K562 (cell line): ENCODE measurements at places on chromosomes 7 and 10. TPM values are rescaled to one million over a fixed set of nuclear protein-coding genes. Genes with fewer than 3 reads are reported as not detected.

Gene CFAP70
- polyA plus RNA-seq, result 1.1 and 1.3 TPM in 2 replicates

Gene RBP3
- polyA plus RNA-seq, result not detected in 2 replicates

- H3K27me3 ChIP-seq, result no peaks in the 10 kb centered on the region
- H3K36me3 ChIP-seq, result no peaks in the 10 kb centered on the region
- H3K4me3 ChIP-seq, result no peak overlapping the region
- H3K27ac ChIP-seq, result no peak overlapping the region
Observed at GRCh38 chr10:21327289-21327993, 198.0 kb downstream of the SKIDA1 start.

Gene CRYGN
- not detected in 2 replicates for polyA plus RNA-seq

- no peaks in the 10 kb centered on the region for H3K27me3 ChIP-seq
- no peak overlapping the region for H3K4me3 ChIP-seq
- no peaks in the 10 kb centered on the region for H3K36me3 ChIP-seq
- no peak for DNase-seq
Observed at GRCh38 chr10:114071178-114071577, 27.5 kb downstream of the ADRB1 start.

DNA sequence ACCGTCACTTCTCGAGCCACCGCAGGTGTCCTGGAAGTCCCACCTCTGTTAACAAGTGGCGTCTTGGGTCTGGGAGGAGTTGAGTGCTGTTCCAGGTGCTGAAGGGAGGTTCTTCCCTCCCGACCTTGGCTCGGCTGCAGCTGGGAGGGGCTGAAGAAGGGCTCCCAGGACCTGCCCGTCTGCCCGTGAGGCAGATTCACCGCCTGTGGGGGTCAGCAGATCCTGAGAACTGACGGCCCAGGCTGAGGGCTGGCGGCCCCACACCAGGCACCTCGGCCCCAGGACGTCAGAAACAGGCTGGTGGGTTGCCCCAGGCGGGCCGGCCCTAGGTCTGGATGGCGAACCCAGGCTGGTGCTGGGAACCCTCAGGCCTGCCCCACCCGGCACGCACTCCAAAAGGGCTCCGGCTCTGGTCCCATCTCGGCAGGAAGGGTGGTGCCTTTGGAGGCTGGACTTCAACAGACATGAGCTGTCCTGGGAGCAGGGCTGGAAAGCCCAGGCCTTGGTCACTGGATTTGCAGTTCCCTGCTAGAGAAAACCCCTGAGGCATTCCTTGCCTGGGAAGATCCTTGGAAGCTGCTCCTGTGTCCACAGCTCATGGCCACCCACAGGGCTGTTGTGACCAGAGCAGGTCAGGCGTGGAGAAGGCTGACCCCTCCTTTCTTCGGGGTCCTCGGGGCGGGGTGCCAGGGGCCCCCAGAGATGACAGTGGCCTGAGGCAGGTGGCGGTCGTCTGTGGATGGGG, 42.6 kb upstream of the CFAP46 start:
- H3K27ac ChIP-seq, result no peak overlapping the region
- H3K36me3 ChIP-seq, result no peaks in the 10 kb centered on the region
- no peak overlapping the region for H3K4me3 ChIP-seq
- no peak for DNase-seq

GRCh38 chr10:73922007-73922863, 11.3 kb downstream of the PLAU start:
- H3K27me3 ChIP-seq, result no peaks in the 10 kb centered on the region
- no peak overlapping the region for H3K4me3 ChIP-seq
- no peak for DNase-seq
- H3K27ac ChIP-seq, result no peak overlapping the region
- H3K36me3 ChIP-seq, result no peaks in the 10 kb centered on the region
- peaks cover 19% of the 10 kb centered on the region for H3K4me1 ChIP-seq

Gene CYP26C1
- not detected in 2 replicates for polyA plus RNA-seq

GRCh38 chr7:84297616-84298015, 103.0 kb upstream of the SEMA3A start:
- H3K4me3 ChIP-seq, result no peak overlapping the region
- DNase-seq, result no peak
- no peaks in the 10 kb centered on the region for H3K27me3 ChIP-seq
- H3K36me3 ChIP-seq, result no peaks in the 10 kb centered on the region

Gene TCAF2
- 2.4 and 2.9 TPM in 2 replicates for polyA plus RNA-seq

Gene SLC25A13
- polyA plus RNA-seq, result 46.8 and 47.0 TPM in 2 replicates

- no peaks in the 10 kb centered on the region for H3K4me1 ChIP-seq
- H3K4me3 ChIP-seq, result no peak overlapping the region
- no peak overlapping the region for H3K27ac ChIP-seq
- H3K36me3 ChIP-seq, result no peaks in the 10 kb centered on the region
- no peaks in the 10 kb centered on the region for H3K27me3 ChIP-seq
Observed at GRCh38 chr10:33421789-33422462, 87.5 kb upstream of the NRP1 start.

GRCh38 chr10:99466632-99467223, 36.3 kb upstream of the GOT1 start:
- DNase-seq, result no peak
- H3K36me3 ChIP-seq, result no peaks in the 10 kb centered on the region
- no peaks in the 10 kb centered on the region for H3K4me1 ChIP-seq

Gene GRID2IP
- polyA plus RNA-seq, result not detected in 2 replicates

Gene SEMA3C
- polyA plus RNA-seq, result not detected in 2 replicates

DNA sequence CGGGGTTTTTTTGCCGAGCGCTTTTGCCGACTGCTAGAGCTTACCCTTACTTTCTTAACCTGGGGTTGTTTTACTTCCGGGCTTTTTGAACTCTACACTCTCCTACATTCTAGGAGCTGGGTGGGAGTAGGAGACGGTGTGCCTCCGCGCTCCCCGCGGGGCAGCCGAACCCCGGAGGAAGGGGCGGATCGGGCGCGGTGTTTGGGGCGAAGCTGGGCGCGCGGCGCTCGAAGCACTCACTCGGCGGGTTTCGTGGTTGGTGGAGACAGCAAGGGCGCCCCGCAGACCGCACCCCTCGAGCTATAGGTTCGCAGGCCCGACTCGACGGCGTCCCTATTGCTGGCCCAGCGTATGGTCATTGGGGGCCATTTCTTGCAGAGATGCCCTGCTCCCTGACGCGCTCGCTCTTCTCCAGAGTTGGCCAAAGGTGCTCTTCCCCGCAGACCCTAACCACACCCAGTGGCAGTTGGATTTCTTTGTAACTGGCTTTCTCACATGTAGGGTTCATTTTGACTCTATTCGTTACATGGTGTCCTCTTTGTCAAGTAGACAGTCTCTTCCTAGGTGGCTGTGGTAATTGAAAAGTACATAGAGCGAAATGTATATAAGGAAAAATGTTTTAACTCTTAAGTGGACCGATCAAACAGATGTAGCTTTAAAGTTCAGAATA, 364 bp downstream of the ZNF518A start:
- peak; percentile 69 for DNase-seq
- H3K27ac ChIP-seq, result peak overlapping the region; percentile 94
- peak overlapping the region; percentile 57 for H3K4me3 ChIP-seq
- peaks cover 28% of the 10 kb centered on the region for H3K36me3 ChIP-seq
- H3K4me1 ChIP-seq, result peaks cover 11% of the 10 kb centered on the region; the same call in 2 of the 3 replicates

DNA sequence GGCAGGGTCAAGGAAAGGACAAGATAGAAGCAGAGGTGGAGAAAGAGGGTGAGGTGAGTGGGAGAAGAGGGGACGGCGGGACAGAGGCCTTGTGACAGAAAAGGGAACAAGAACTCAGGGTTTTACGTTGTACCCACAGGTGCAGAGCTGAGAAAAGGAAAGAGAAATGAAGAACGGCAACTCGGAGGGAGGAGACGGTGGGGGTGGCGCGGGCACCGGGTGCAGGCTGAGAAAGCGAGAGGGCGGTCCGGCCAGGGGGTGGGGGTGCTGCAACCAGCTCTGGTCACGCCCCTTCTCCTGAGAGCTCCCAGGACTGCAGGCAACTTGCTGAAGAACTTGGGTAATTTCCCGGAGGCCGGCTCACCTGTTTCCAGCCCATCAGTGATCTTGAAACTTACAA, 65.3 kb downstream of the CARD11 start:
- DNase-seq, result no peak
- H3K4me1 ChIP-seq, result peaks cover 12% of the 10 kb centered on the region
- H3K27ac ChIP-seq, result no peak overlapping the region
- no peaks in the 10 kb centered on the region for H3K27me3 ChIP-seq

GRCh38 chr10:73134727-73135126, 24.5 kb downstream of the NUDT13 start:
- peaks cover 82% of the 10 kb centered on the region for H3K36me3 ChIP-seq
- no peak overlapping the region for H3K27ac ChIP-seq
- no peaks in the 10 kb centered on the region for H3K27me3 ChIP-seq
- no peak overlapping the region for H3K4me3 ChIP-seq
- H3K4me1 ChIP-seq, result no peaks in the 10 kb centered on the region
- no peak for DNase-seq

DNA sequence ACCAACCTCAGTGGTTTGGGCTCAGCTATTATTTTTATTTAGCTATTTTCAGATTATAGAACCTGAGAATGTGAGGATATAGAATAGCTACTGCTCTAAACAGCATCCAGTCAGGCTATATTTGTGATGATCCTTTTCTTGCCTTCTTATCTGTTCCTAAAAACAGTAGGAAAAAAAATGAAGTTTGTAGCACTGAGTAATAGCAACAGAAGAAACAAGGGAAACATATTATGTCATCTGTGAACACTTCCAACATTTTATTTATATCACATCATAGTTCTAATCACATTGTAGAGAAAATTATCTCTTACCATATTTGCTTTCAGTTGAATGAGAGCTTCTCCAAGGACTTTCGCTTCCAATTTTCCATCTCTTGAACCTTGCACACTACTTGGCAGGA, 229.6 kb upstream of the PTPRZ1 start:
- no peak overlapping the region for H3K4me3 ChIP-seq
- no peaks in the 10 kb centered on the region for H3K36me3 ChIP-seq
- no peaks in the 10 kb centered on the region for H3K4me1 ChIP-seq
- DNase-seq, result no peak
- no peak overlapping the region for H3K27ac ChIP-seq

GRCh38 chr10:129771991-129772431, 192.1 kb downstream of the EBF3 start:
- no peaks in the 10 kb centered on the region; the same call in 2 of the 3 replicates for H3K27me3 ChIP-seq
- DNase-seq, result no peak
- no peak overlapping the region for H3K4me3 ChIP-seq
- no peaks in the 10 kb centered on the region; the same call in 1 of the 2 replicates for H3K4me1 ChIP-seq

GRCh38 chr10:125983161-125983560, 86.8 kb downstream of the FANK1 start:
- H3K4me1 ChIP-seq, result no peaks in the 10 kb centered on the region; the same call in 1 of the 2 replicates
- H3K27me3 ChIP-seq, result no peaks in the 10 kb centered on the region
- no peak overlapping the region for H3K27ac ChIP-seq
- H3K4me3 ChIP-seq, result no peak overlapping the region
- H3K36me3 ChIP-seq, result no peaks in the 10 kb centered on the region

DNA sequence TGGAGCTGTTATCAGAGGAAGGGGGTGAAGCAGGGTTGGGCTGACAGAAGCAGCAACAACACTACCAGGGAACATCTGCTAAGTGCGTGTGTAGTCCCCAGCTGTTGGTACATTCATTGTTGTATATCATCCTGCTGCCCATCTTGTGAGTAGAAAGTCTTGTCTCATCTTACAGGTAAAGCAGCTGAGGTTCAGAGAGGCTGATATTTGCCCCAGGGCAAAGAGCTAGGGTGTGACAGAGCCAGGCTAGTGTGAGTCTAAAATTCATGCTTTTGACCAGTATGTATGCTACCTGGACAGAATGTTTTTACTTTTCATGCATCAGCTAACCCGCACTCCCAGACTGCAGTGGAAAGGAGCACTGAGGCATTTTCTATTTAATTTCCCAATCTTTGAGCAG, 221.6 kb downstream of the STK31 start:
- no peak overlapping the region for H3K4me3 ChIP-seq
- H3K36me3 ChIP-seq, result no peaks in the 10 kb centered on the region
- no peaks in the 10 kb centered on the region for H3K27me3 ChIP-seq

GRCh38 chr10:110036640-110037039, 28.9 kb downstream of the ADD3 start:
- DNase-seq, result no peak
- no peaks in the 10 kb centered on the region for H3K4me1 ChIP-seq
- no peak overlapping the region for H3K4me3 ChIP-seq
- no peaks in the 10 kb centered on the region for H3K27me3 ChIP-seq
- no peak overlapping the region for H3K27ac ChIP-seq

GRCh38 chr7:133795068-133795665, 332.0 kb upstream of the LRGUK start:
- no peak overlapping the region for H3K27ac ChIP-seq
- no peak overlapping the region for H3K4me3 ChIP-seq
- no peaks in the 10 kb centered on the region for H3K27me3 ChIP-seq

Gene GPR158
- 3.5 and 4.4 TPM in 2 replicates for polyA plus RNA-seq

GRCh38 chr7:140899883-140900282, 24.8 kb downstream of the BRAF start:
- H3K27me3 ChIP-seq, result no peaks in the 10 kb centered on the region
- H3K4me1 ChIP-seq, result no peaks in the 10 kb centered on the region
- H3K4me3 ChIP-seq, result no peak overlapping the region
- no peaks in the 10 kb centered on the region; the same call in 2 of the 3 replicates for H3K36me3 ChIP-seq

DNA sequence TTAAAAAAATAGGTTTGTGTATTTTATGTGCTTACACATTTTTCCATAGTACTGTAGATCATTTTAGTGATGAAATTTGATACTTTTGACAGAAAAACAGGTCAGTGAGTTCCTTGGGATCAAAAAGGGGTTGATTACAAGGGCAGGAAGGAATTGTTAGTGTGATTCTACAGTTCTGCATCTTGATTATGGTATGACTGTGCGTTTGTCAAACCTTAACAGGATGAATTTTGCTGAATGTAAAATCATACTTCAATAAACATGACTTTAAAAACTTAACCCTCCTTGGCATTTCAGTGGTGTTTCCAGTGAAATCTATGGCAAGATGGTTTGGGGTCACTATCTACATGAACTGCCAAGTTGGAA, 35.6 kb upstream of the TOMM7 start:
- peaks cover 14% of the 10 kb centered on the region for H3K4me1 ChIP-seq
- peak overlapping the region; percentile 39; the same call in 2 of the 3 replicates for H3K27ac ChIP-seq

- H3K27ac ChIP-seq, result no peak overlapping the region
- no peaks in the 10 kb centered on the region for H3K4me1 ChIP-seq
- H3K4me3 ChIP-seq, result no peak overlapping the region
- H3K27me3 ChIP-seq, result peaks cover 2% of the 10 kb centered on the region; the same call in 1 of the 3 replicates
- no peaks in the 10 kb centered on the region for H3K36me3 ChIP-seq
Observed at GRCh38 chr7:137606061-137606674, 240.6 kb downstream of the DGKI start.
